Small intestine (tissue), 16 donors: ENCODE measurements at places on chromosomes 5 and 9. TPM values are rescaled to one million over a fixed set of nuclear protein-coding genes. Genes with fewer than 3 reads are reported as not detected.

MZB1 gene
- 2.7 TPM for polyA plus RNA-seq

PBX3 gene
- 2.5 TPM for polyA plus RNA-seq

MYOZ3 gene
- polyA plus RNA-seq = 0.31 TPM

CCL27 gene
- polyA plus RNA-seq = 0.24 TPM

PHPT1 gene
- 111 TPM for polyA plus RNA-seq

ITGA1 gene
- 20.9 TPM for polyA plus RNA-seq

TOMM5 gene
- 130 TPM for polyA plus RNA-seq

NDUFB6 gene
- 55.9 TPM for polyA plus RNA-seq

FCN2 gene
- polyA plus RNA-seq = not detected

GMCL2 gene
- polyA plus RNA-seq = not detected

C9orf153 gene
- not detected for polyA plus RNA-seq

MPDZ gene
- polyA plus RNA-seq = 27.4 TPM

PCDHGB3 gene
- 0.43 TPM for polyA plus RNA-seq

C6 gene
- 0.67 TPM for polyA plus RNA-seq

DNA sequence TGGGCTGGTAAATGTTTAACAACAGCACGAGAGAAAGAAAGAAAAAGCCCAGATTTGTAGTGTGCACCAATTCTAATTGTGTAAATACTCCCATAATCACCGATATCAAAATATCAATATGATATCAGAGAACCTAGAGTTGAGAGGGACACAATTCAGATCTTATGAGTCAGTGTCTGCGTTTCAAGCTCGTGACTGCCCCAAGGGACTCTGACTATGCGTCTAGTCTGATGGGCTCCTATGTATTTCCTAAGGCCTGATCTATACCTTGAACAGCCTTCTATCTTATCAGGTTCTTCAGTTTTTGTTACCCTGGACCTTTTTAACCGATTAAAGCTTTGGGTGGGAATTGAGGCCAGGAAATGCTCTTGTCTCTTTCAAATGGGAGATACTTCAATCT lies 243.0 kb upstream of the SLC24A2 start:
- DNase-seq = no peak

DNA sequence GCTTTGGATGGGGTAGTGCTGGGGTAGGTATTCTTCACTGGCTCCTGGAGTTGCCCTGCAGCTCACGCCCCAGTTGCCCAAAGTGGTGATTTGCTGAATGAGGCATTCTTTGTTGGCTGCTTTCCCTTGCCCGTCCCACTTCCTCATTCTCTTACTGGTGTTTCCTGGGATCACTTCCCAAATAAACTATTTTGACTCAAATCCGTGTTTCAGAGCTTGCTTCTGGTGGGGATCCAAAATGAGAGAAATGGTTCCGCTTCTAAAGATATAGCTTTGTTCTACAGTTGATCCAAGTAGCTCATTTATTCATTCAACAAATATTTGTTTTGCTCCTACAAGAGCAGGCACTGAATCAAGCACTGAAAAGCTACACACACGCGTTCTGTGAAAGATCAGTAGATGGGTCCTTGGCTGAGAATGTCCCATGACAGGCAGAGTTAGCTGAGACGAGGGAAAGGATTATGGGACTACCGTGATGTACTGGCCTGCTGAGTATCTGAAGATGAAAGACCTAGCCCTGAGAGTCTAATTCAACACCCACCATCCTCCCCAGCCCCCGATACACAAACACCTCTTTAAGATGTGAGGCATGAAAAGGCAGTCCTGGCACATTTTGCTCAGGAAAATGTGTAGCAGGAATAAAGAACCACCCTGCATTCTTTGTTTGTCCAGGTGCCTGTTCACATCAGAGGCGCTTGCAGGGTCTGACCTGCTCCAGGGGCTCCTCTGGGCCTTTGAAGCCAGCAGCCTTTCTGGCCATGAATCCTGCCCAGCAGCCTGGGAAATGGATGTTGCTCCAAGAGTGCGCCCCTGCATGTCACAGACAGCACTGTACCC lies 143.1 kb upstream of the RANBP3L start:
- DNase-seq = no peak

DNA sequence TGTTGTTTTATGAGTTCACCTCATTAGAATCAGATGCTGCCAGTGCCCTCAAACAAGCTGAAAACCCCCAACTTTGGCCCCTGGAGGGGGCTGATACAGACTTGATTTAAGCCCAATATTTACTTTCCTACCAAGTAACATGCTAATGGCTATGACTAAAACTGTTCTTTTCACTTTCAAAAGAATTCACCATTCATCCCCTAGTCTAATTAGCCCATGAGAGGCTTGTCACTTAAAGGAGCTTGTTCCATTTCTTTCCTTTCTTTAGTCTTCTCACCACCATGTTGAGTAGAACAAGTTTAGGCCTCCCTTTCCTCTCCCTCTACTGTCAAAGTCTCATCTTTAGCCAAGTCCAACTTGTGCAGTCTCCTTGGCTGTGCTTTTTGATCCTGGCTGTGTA lies 50.4 kb downstream of the EPB41L4B start:
- DNase-seq = no peak

DNA sequence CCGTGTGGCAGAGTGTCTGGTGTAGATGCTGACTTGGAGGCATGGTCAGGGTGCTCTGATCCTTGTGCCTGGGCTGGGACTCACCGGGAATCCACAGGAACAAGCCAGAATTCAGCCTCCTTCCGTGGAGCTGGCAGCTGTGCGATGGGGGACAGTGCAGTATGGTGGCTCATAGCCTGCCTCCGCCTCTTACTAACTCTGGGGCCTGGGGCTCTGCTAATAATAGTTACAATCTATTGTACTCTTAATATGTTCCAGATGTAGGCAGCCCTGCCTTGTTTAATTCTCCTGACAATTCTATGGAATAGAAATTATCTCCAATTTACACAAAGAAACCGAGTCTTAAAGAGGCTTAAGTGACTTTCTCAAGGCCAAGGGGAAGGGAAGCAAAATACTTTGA lies 77.6 kb downstream of the PCDH1 start:
- DNase-seq = no peak

DNA sequence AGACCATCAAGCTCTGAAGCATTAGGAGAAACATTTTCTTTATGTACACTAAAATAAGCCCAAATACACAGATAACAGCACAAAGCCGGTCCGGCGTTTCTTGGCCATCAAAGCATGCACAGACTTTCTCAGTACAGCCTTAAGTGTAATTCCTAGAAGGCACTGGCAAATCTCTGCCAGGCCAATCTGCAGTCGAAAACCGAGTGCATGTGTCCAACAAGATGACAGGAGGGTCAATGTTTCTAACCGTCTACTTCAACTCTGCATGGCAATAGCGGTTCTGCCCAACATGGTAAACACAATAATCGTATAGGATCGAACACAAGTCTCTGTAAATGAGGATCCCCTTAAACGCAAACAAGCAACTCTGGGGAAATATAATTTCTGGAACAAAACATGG lies 1.1 kb downstream of the ARL15 start:
- peak; percentile 27 for DNase-seq

DNA sequence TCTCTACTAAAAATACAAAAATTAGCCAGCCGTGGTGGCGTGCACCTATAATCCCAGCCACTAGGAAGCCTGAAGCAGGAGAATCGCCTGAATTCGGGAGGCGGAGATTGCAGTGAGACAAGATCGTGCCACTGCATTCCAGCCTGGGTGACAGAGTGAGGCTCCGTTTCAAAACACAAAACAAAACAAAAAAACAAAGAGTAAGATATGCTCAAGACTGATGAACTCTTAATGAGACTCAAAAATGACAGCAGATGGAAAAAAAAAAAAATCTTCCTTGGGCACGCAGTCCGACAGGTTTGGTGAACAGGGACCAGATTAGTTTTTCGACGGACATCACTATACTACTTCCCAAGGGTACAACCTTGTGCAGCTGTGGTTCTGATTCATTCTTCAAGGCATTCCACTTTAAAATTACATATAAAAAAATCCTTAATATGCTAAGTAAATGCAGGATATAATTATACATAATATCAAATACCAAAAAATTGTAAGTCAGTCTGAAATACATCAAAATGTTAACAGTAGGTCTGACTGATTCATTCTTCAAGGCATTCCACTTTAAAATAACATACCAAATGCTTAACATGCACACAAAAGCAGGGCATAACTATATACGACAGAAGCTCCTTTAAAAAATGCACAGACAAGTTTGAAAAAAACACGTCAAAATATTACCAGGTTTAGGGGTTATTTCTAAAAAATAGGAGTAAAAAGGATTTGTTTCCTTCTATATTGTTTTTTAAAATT lies 12.3 kb downstream of the PSIP1 start:
- no peak for DNase-seq

DNA sequence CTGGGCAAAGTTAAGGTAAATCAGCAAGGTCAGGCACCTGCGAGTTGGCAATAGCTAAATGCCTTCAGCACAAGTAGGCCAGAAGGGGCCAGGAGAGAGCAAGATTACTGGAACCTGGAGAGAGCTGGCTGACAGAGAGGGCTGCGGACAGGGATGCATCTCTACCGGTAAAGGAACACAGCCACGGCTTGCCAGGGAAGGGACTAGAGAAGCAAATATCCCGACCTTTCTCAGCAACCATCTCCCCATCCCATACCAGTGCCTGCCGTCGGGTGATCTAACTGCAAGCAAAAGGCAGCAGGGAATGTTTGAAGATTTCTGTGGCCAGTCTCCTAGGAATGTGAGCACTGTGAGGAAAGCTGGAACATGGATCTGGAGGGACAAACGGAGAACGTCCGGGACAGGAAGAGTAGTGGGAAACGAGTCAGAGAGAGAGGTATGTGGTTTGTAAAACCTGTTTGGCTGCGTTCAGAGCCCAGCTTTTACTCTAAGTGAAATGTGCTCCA lies 15.9 kb upstream of the ABLIM3 start:
- no peak for DNase-seq

- DNase-seq = no peak
These were observed 8.6 kb downstream of the CHMP5 start for GRCh38 chr9:33273266-33273971.

DNA sequence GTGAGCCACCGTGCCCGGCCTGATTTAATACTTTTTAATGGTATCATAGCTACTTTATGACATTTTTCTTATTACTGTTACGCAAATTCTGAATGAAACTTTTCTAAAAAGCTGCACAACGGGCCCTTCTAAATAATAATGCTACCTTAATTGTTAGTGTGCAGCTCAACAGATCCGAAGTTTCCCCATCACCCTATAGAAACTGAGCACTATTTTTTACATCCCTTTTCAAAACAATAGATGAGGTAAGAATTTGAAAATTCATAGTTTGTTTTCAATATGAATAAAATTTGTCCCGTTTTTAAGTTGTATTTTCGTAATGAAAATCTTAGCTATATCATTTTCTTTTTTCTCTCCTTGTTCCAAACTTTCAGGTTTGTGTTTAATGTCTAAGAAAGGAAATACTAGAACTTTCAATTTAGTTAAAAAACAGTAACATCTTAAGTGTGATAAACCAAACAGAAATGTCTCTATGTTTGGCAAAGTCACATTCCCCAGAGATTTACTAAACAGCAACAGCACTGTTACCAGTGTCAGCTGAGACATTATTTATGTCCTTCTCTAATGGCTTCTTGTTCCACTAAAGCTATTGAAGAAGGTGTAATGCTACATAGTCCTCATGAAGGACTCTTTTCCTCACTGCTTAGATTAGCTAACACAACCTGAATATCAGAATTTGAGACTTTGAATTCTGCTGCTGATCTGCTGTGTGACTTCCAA lies 22.9 kb downstream of the KIF2A start:
- no peak for DNase-seq

- DNase-seq = no peak
These were observed 525.2 kb upstream of the TRPC7 start for GRCh38 chr5:136890431-136891148.

DNA sequence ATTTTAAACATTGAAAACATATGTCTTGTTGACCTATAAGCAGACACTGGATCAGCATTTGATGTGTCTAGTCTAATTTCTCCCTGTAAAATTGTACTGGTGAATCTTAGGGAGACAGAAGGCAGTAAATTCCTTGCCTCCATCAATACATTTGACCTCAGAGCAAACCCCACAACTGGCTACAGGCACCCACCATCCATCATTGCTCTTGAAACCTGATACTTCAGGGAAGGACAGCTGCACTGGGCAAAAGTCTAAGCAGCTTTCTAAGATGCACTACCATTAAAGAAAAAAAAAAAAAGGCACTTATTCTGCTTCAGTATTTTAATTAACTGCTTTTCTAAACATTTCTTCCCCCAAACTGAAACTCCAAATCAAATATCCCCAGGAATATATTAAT lies 1051.3 kb upstream of the DMAC1 start:
- DNase-seq = no peak

DNA sequence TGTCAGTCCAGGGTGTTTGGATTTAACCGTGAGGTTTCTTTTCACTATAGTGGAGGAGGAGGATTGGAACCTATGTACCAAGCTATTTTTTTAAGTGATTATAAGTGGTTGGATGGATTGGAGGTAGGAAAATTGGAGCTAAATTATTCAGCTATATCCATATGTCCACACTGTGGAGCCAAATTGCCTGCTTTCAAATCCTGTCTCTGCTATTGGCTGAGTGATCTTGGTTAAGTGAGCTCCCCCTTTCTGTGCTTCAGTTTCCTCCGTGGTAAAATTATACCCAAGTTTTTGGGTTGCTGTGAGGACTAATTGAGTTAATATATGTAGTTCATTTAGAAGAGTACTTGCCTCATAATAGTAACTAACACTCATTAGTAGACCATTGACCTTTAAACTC lies 2.5 kb downstream of the CENPP start:
- peak; percentile 22 for DNase-seq

- no peak for DNase-seq
These were observed 52.5 kb downstream of the CXXC5 start for GRCh38 chr5:139700711-139701055.

- peak; percentile 92 for DNase-seq
These were observed 16.7 kb upstream of the IQGAP2 start for GRCh38 chr5:76386360-76386759.

DNA sequence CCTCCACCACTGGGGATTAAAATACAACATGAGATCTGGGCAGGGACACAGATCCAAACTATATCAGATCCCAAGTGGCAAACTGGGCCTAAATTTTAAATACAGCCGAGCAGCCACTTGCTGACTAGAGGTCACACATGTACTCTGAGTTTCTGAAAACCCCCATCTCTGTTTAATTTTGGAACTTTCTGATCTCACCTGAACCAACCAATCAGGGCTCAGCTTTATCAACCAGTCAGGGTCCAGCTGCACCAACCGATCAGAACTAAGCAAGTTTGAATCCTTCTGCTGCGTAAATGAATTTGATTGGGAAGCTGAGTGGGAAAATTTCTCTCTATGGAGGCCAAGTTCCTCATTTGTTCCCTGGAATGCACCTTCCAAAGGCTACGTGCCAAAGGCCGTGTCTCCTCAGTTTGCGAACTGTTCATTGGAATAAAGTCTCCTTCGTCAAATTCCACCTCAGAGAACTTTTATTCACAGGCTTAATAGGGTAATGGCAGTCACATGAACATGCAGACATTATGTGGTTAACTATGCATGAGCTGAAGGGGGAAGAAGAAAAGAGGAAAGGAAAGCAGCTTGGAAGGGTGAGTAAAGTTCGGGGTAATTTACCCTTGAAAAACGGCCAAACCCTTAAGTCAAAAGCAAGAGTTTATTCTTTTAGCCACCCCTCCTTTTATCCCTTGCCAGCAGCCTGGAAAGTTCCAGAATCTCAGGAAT lies 3.7 kb downstream of the CD180 start:
- DNase-seq = no peak

GRCh38 chr5:24819841-24820240 lies 175.1 kb upstream of the CDH10 start:
- DNase-seq = no peak
